ENCODE measurements at places on chromosomes 1 and 21.
A peak's percentile ranks its signal among the peaks of the same experiment; 100 is the strongest.

DNA sequence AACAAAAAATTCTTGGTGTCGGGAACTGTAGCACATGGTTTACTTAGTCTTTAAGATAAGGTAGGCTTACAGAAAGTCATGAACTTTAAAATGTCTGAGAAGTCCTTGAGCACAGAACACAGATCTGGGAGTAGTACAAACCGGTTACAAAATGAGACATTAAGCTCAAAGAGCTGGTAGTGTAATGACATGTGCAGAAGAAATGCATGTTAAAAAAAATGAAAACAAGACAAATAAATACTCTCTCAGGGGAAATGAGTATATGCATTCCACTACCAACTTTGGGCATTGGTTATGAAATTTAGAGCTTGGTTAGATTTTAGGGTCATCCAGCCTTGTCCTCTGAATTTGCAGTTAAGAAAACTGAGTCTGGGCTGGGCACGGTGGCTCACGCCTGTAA, 91.5 kb upstream of the F3 start:
- no peaks in the 10 kb centered on the region for H3K27me3 ChIP-seq
- H3K4me3 ChIP-seq: no peak overlapping the region
- no peak overlapping the region for H3K27ac ChIP-seq

GRCh38 chr1:156475568-156476500, 24.7 kb downstream of the MEF2D start:
- H3K36me3 ChIP-seq: peaks cover 92% of the 10 kb centered on the region
- no peak overlapping the region for H3K4me3 ChIP-seq
- peaks cover 12% of the 10 kb centered on the region for H3K4me1 ChIP-seq
- no peak overlapping the region for H3K27ac ChIP-seq
- H3K27me3 ChIP-seq: no peaks in the 10 kb centered on the region

DNA sequence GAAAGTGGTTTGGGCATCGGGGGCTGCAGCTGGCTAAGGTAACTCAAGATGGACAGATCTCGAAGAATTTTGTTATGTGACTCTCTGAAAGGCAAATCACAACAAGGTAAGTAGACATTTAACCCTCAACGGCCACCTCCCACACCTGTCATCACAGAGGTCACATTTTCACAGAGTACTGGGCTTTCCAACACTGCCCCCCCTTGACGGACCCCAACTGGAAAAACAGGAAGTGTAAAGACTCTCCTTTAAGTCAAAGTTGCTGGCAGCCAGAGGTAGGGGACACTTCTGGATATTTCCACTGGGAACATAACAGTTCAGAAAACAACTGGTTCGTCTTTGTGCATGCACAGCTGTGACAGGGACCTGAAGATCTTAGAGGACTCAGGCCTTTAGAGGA, 22.3 kb downstream of the NOL9 start:
- no peaks in the 10 kb centered on the region for H3K4me1 ChIP-seq
- H3K36me3 ChIP-seq: peaks cover 54% of the 10 kb centered on the region
- no peak overlapping the region for H3K27ac ChIP-seq
- no peaks in the 10 kb centered on the region for H3K27me3 ChIP-seq
- no peak overlapping the region for H3K4me3 ChIP-seq

- H3K4me3 ChIP-seq: no peak overlapping the region
- no peak overlapping the region for H3K27ac ChIP-seq
- no peaks in the 10 kb centered on the region for H3K36me3 ChIP-seq
- no peaks in the 10 kb centered on the region for H3K27me3 ChIP-seq
- H3K4me1 ChIP-seq: no peaks in the 10 kb centered on the region
- DNase-seq: no peak
Observed at GRCh38 chr21:30646904-30647414, 4.3 kb downstream of the KRTAP20-3 start.

DNA sequence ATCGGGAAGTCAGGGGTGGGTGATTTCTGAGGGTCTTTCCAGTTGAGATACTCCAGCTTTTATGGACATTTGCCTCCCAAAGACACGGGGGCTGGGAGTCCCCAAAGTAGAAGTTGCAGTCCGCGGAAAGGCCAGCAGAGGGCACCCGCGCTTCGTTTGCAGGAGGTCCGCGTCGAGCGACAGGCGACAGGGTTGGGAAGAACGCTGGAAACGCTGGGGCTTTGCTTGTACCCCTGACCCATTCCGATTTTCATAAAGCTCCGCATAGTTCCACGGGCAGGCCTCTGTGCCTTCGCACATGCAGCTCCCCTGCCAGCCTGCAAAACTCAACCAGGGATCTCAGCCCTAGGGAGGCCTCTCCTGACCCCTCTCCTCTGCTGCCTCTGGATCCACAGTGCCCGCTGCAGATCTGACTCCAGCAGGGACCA, 44.2 kb upstream of the LAPTM5 start:
- H3K27ac ChIP-seq: no peak overlapping the region
- DNase-seq: peak; percentile 82
- peaks cover 9% of the 10 kb centered on the region for H3K27me3 ChIP-seq

- H3K4me1 ChIP-seq: peaks cover 30% of the 10 kb centered on the region
- H3K27me3 ChIP-seq: peaks cover 31% of the 10 kb centered on the region
- H3K4me3 ChIP-seq: no peak overlapping the region
- H3K36me3 ChIP-seq: no peaks in the 10 kb centered on the region
- H3K27ac ChIP-seq: no peak overlapping the region
Observed at GRCh38 chr1:43934101-43934985, 742 bp downstream of the ARTN start.

DNA sequence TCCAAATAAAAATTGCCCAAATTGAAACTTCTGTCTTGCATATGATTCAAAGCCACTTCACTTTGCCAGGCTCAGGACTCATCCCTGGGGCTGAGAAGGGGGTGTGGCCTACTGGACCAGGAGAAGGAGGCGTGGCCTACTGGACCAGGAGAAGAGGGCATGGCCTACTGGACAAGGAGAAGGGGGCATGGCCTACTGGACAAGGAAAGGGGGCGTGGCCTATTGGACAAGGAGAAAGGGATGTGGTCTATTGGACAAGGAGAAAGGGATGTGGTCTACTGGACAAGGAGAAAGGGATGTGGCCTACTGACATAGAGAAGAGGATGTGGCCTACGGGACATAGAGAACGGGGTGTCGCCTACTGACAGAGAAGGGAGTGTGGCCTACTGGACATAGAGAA, 405.3 kb downstream of the RRAGC start:
- H3K27me3 ChIP-seq: no peaks in the 10 kb centered on the region
- no peaks in the 10 kb centered on the region for H3K4me1 ChIP-seq
- DNase-seq: no peak
- no peak overlapping the region for H3K4me3 ChIP-seq
- no peaks in the 10 kb centered on the region for H3K36me3 ChIP-seq
- no peak overlapping the region for H3K27ac ChIP-seq

DNA sequence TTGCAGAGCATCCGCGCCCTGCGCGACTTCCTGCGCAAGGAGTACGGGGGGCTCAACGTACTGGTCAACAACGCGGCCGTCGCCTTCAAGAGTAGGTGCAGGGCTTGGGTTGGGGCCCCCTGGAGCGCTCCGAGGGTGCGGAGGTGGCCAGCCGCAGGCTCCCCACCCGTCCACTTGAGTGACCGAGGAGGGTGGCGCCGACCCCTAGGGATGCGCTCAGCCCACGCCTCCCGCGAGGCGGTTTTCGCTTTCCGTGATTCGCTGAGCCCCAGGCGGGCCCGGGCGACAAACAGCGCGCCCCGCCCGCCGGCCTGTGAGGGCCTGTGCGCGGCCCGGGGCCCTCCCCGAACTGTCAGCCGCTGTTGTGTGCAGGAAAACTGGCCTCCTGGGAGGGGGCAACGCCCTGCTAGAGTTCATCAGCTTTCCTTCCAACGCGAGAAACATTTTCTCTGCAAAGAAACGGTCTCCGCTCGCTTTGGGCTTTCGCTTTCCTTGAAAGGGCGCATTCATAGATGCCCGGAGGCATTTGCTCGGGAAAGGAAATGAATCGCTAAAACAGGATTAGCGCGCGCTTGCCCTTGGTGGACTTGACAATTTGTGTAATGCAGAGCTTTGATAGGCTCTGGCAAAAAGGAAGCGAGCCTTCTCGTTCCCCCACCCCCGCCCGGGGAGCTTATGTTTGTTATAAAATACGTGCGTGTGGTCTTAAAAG, 668 bp downstream of the CBR3 start:
- peak; percentile 65 for DNase-seq
- no peaks in the 10 kb centered on the region for H3K27me3 ChIP-seq
- no peaks in the 10 kb centered on the region for H3K36me3 ChIP-seq
- peak overlapping the region; percentile 0 for H3K27ac ChIP-seq
- peak overlapping the region; percentile 63 for H3K4me3 ChIP-seq

DNA sequence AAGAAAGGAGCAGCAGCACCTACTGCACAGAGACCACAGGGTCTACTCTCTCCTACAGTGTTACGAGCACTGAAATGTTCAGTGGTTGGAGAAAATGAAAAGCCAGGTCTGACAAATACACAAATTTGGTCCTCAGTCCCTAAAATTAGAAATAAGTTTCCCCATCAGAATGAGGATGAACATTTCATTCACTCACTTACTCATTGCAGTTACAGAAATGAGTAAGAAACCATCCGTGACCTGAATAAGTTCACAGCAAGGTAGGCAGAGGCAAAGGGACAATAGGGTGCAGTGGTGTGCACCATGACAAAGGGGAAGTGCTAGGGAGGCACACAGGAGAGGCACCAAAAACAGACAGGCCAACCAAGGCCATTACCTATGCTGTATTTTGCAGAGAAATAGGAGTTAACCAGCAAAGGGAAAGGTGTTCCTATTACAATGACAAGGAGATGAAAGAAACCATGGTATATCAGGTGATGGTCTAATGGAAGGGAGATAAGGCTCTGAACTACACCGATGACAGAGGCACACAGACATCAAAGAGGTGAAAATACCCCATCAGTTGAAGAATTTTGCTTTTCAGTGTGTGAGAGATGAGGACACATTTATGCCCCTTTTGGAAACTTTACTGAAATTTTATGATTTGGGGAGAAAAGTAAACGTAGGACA, 29.4 kb downstream of the VAV3 start:
- DNase-seq: no peak
- H3K27me3 ChIP-seq: no peaks in the 10 kb centered on the region
- no peaks in the 10 kb centered on the region for H3K36me3 ChIP-seq
- peaks cover 23% of the 10 kb centered on the region for H3K4me1 ChIP-seq
- H3K4me3 ChIP-seq: no peak overlapping the region

- H3K27ac ChIP-seq: peak overlapping the region; percentile 92
- peak; percentile 61 for DNase-seq
- peaks cover 61% of the 10 kb centered on the region for H3K4me1 ChIP-seq
- H3K27me3 ChIP-seq: no peaks in the 10 kb centered on the region
- H3K36me3 ChIP-seq: no peaks in the 10 kb centered on the region
Observed at GRCh38 chr1:111507411-111508201, 4.2 kb upstream of the ADORA3 start.

DNA sequence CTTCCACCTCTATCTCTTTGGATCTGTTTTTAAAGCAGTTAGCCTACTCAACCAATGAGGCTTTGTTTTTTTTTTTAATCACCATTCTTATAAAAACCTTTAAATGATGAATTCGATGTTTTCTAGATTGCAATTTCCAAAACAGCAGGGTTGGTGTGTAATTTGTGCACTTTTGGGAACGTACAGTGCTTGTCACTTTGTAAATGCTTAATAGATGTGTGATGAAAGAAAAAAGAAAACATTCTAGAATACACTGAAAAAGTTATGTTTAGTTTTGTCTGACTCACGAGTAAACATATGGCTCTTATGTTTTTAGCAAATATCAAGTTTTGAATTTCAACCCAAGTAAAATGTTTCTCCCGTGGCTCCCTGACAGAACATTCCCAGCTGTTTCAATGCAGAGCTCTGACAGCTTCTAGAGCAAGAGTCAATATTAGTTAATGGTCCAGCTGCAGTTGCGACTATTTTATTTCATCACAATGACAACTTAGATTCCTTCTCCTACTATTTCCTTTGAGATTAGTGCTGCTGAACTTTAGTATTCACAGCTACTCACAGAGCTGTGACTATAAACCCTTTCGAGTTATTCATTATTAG, 362.5 kb upstream of the ADAMTS5 start:
- H3K4me1 ChIP-seq: no peaks in the 10 kb centered on the region
- H3K27ac ChIP-seq: no peak overlapping the region
- H3K36me3 ChIP-seq: no peaks in the 10 kb centered on the region
- no peak overlapping the region for H3K4me3 ChIP-seq
- no peak for DNase-seq

DNA sequence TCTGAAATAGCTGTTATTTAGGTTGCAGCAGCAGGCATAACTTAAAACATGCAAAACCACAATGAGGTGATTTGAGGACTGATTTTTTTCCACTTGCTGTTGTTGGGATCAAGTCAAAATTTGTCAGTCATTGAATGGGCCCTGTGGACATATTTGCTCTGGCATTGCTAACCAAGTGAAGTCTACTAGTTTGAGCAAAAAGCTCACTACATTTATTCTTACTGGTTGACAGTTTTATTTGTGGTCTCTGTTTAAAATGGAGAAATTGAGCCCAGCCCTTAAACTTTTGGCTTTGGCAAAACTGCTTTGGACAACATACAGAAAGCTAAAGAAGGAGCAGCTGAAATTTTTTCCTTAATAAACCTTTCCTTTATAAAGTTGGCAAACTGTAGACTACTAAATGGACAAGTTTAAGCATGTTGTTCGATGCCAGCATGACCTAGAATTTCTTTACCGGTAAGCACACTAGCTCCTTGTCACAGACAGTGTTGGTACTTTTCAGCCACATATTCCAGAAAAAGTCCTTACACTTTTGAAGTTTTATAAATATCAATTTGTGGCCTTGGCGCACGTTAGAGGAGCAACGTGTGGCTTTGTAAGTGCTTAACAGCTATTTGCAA, 234.6 kb downstream of the USP25 start:
- no peak for DNase-seq
- no peaks in the 10 kb centered on the region for H3K36me3 ChIP-seq
- H3K27ac ChIP-seq: no peak overlapping the region
- no peaks in the 10 kb centered on the region for H3K27me3 ChIP-seq
- no peak overlapping the region for H3K4me3 ChIP-seq

- H3K4me1 ChIP-seq: no peaks in the 10 kb centered on the region
- no peak overlapping the region for H3K27ac ChIP-seq
- no peak for DNase-seq
- no peaks in the 10 kb centered on the region for H3K27me3 ChIP-seq
- H3K36me3 ChIP-seq: no peaks in the 10 kb centered on the region
Observed at GRCh38 chr1:188228623-188229022, 1399.9 kb downstream of the PLA2G4A start.

DNA sequence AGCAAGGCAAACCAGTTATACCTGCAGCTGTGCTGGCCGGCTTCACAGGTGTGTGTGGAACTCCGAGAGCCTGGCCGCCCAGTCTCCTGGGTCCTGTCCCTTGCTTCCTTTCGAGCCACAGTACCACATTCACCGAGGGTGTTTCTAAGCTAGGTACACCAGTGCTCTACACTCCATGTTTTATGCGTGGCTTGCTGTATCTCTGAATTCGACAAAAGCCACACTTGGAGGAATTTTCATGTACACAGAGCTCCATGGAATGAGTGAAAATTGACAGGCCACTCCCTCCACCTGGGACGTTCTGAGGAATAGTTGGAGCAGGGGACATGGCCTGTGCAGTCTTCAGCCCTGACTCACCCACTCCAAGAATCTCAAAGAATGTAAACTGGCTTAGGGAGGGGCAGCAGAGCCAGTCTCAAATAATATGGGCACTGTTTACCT, 14.0 kb downstream of the ETS2 start:
- H3K36me3 ChIP-seq: peaks cover 75% of the 10 kb centered on the region
- H3K4me1 ChIP-seq: no peaks in the 10 kb centered on the region
- DNase-seq: no peak
- H3K27me3 ChIP-seq: no peaks in the 10 kb centered on the region

- no peak overlapping the region for H3K27ac ChIP-seq
- H3K4me3 ChIP-seq: no peak overlapping the region
- no peaks in the 10 kb centered on the region for H3K36me3 ChIP-seq
- H3K4me1 ChIP-seq: peaks cover 6% of the 10 kb centered on the region
- peak; percentile 44 for DNase-seq
- H3K27me3 ChIP-seq: no peaks in the 10 kb centered on the region
Observed at GRCh38 chr1:119674835-119675289, 26.8 kb upstream of the ZNF697 start.

All from natural killer cell (primary cell).